Small intestine (tissue), 16 donors: ENCODE measurements at places on chromosomes 13 and 19. TPM values are rescaled to one million over a fixed set of nuclear protein-coding genes. Genes with fewer than 3 reads are reported as not detected.
A peak's percentile ranks its signal among the peaks of the same experiment; 100 is the strongest.

- peak; percentile 46 for DNase-seq
These were observed 9.4 kb upstream of the LRRC63 start for GRCh38 chr13:46202188-46202795.

DNA sequence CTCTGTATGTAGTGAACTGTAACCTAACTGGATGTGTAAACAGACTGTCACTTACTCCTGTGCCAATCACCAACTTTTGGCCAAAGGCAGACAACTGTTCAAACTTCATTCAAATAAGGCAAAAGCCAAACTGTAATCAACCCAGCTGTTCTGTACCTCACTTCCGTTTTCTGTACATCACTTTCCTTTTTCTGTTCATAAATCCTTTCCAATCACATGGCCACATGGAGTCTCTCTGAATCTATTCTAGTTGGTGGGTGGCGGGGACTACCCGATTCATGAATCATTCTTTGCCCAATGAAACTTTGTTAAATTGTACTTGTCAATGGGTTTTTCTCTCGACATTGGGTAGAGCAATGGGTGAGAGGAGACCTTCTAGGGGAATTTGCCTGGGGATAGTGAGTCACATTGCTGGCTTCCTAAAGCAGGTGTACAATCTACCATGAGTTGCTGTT lies 178.3 kb upstream of the RFC3 start:
- DNase-seq = no peak

GRCh38 chr19:48491793-48492123 lies 19.9 kb downstream of the LMTK3 start:
- no peak for DNase-seq

ZNF439 gene
- 2.5 TPM for polyA plus RNA-seq

RDH8 gene
- polyA plus RNA-seq = not detected

SPINT2 gene
- 450 TPM for polyA plus RNA-seq

DNA sequence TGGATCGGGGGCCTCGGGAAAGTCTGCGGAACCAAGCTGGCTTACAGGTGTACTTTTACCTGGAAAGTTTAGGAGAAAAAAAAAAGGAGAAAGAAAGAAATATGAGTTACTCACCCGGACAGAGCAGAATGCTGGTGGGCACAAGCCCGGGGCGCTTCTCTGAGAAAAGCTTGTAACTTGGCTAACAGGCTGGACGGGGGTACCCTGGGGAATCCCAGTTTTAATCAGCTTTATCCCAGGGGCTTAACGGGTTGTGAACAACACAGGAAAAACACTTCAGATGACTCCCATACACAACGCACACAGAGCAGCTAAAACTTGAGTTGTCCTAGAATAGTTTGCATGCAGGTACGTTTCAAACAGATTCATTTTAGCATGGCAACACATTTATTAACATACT lies 37.3 kb downstream of the KLF2 start:
- DNase-seq = no peak

DNA sequence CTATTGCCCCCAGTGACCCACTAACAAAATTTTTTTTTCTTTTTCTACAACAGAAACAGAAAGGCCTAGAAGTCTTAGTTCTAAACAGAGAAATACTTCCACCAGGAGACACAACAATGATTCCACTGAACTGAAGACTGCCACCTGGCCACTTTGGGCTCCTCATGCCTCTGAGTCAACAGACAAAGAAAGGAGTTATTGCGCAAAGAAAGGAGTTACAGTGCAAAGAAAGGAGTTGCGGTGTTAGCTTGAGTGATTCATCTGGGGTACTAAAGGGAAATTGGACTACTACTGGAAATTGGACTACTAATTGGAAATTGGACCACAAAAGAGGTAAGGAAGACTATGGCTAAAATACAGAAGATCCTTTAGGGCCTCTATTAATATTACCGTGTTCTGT lies 116.6 kb downstream of the PCDH17 start:
- no peak for DNase-seq

DNA sequence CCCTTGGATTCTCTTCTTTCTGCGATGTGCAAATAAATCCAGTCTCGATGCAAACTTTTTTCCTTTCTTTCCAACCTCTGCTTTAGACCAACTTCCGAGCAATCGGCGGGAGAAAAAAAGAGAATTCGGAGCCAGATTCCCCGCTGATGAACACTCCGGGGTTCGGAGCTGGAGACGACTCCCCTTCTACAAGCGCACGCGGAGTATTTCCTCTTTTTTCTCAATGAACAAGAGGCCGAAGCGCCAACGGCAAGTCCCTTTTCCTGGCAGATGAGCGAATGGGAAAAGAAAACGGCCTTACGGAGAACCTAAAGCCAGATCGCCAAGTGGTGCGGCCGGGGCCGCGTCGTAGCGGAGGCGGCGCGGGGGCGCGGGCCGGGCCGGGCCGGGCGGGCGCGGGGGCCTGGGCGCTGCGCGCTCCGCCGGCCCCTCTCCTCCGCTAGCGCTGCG lies 250 bp downstream of the SPRY2 start:
- DNase-seq = peak; percentile 45

- no peak for DNase-seq
These were observed 7.5 kb upstream of the WDFY2 start for GRCh38 chr13:51576754-51577153.

DNA sequence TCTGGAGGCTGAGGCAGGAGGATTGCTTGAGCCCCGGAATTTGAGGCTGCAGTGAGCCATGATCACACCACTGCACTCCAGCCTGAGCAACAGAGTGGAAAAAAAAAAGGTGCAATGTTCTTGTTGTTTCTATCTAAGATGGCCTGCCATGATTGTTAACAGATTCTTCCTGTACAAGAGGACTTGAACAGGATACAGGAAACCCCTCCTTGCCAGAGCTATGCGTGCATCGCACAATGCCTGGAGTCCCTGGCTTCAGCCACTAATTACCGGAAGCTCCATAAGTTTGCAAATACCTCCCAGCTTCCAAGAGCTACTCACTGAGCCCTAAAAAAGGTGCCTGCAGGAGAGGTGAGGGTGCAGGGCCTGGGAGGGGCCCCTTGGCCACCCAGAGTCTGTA lies 13.1 kb upstream of the HIF3A start:
- no peak for DNase-seq

GRCh38 chr13:111480976-111481375 lies 160.5 kb downstream of the TEX29 start:
- DNase-seq = no peak

DNA sequence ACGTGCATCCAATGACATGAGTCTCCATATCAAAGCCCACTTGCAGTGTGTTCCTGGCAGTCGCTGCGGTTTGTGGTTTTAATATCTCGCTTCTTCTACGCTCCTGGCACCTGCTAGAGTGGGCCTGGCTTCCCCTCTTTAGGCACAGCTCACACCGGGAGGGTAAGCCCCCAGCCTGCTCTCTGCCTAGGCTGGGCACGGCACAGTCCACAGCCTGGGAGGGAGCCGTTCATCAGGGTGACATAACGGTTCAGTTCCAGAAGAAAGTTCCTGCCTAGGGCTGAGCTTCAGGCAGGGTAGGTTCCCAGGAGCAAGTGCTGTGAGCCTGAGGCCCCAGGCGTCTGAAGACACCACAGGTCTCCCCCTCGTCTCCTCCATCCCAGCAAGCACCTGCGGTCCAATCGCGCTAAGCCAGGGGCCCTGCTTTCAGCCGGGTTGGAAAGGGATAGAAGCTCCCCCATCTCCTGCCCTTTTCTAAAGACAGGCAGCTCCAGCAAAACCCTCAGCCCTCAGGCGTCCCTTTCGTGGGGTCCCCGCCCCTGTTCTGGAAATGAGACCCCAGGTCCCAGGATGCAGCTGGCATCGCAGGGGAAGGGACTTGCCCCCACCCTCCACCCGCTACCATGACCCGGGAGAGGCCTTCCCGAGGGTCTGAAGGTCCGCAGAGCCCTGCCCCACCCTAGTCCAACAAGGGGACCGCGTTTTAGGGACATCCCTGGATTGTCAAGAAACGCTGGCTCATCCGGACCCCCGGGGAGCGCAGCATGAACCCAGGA lies 121.6 kb upstream of the ZNF507 start:
- DNase-seq = no peak

GRCh38 chr19:57465680-57466381 lies 8.9 kb upstream of the VN1R1 start:
- no peak for DNase-seq

GRCh38 chr19:57675881-57676280 lies 5.9 kb upstream of the ZNF551 start:
- DNase-seq = no peak

GRCh38 chr13:76886292-76887075 lies at the start of gene KCTD12:
KCTD12 (minus strand) TSS chr13:76886405; CDS start chr13:76886148, 257 bp downstream.
- peak; percentile 91 for DNase-seq

- DNase-seq = no peak
These were observed 4.6 kb upstream of the KBTBD6 start for GRCh38 chr13:41137241-41137640.

- DNase-seq = no peak
These were observed 10.8 kb downstream of the C2CD4C start for GRCh38 chr19:397941-398706.

- DNase-seq = peak; percentile 97
These were observed at the start of gene ZNF14 for GRCh38 chr19:19732579-19733501. ZNF14 (minus strand) TSS chr19:19733112; CDS start chr19:19732958, 154 bp downstream.

GRCh38 chr13:75368167-75368566 lies 113.8 kb downstream of the TBC1D4 start:
- DNase-seq = no peak

GRCh38 chr19:17687857-17688784 lies at the start of gene UNC13A:
UNC13A (minus strand) TSS chr19:17688354; CDS start chr19:17688199, 155 bp downstream.
- no peak for DNase-seq

CEACAM4 gene
- polyA plus RNA-seq = 0.06 TPM

FGF21 gene
- not detected for polyA plus RNA-seq

- DNase-seq = no peak
These were observed 1.2 kb downstream of the PRDX2 start for GRCh38 chr19:12800466-12800770.

GRCh38 chr13:99467764-99468163 lies 33.5 kb upstream of the TM9SF2 start:
- DNase-seq = no peak

DNA sequence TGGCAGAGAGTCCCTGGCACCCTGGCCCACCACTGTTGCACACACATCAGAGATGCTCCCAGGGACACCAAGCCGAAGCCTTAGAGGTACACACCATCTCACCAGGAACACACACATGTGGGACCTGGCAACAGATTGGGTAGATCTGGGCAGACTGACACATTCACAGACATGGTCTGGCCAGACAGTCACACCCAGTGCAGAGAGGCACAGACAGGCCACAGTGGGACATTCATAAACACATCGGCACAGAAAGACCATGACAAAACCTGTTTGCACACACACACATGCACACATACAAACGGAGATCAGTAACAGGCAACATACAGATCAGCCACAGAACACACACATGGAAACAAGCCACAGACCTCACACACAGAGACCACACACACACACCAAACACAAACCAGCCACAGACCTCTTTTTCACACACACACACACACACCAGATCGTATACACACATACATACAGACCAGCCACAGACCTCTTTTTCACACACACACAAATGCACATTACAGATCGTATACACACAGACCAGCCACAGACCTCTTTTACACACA lies 6.3 kb upstream of the JUNB start:
- peak; percentile 31 for DNase-seq

FAM83E gene
- polyA plus RNA-seq = 76.6 TPM

DNA sequence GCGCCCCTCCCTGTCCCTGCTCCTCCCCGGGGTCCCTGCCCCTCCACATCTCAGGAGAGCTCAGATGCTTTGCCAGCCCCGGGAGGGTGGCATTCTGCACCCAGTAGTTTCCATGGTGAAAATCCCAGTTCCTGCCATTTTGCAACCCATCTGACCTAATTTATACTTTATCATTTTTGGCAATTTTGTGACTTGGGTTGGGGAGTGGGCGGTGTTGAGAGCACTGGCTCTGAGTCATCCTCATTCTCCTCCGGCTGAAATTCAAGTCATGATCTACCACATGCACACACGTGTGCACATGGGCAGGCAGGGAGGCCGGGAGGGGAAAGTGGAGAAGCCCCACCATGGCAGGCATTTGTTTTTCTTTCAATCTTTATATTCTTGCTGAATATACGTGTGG lies 208.6 kb downstream of the URI1 start:
- DNase-seq = no peak

- no peak for DNase-seq
These were observed 960 bp downstream of the PPFIA3 start for GRCh38 chr19:49120325-49120683.
